Activated gamma-delta T cell treated with anti-CD3 and anti-CD28 coated beads, Interleukin-2, amount 50 U/mL, for 16 hours (primary cell): ENCODE measurements at places on chromosomes 12 and 14.

DNA sequence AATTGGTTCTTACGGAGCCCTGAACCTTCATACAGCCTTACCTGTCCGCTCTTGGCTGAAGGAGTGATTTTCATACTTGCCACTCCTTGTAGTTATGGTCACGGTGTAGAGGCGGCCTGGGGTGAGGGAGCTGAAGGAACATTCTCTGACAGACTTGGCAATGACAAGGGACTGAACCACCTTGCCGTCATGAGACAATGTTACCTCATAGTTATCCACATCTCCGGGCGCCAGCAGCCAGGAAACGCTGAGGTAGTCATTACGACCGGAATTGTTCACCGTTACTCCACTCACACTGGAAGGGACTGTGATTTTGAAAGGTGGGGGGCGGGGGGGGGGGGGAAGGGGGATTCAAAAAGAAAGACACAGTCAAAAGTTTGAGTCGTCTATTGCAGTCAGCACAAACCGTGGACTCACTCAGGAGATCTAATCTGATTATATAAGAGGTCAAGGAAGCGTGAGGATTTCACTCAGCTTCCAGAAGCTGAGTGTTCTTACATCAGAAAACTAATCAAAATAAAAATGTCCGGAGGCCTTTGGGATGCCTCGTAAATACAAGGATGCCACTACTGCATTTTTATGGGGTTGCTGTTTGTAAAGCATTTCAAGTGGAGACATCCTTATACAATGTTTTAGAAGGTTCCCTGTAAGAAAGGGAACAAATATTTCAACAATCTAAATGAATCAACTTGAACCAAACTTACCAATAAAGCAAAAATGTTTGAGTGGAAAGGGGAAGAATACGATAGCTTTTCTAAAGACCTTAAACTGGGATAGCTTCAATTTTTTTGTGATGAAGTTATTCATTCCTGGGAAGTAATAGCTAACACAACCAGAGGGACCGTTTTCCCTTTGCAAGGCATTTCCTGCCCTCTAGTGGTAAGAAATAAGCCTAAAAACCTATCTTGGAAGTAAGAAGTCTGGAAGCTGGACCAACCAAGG, 60.6 kb downstream of the PTPRB start:
- DNase-seq: no peak

DNA sequence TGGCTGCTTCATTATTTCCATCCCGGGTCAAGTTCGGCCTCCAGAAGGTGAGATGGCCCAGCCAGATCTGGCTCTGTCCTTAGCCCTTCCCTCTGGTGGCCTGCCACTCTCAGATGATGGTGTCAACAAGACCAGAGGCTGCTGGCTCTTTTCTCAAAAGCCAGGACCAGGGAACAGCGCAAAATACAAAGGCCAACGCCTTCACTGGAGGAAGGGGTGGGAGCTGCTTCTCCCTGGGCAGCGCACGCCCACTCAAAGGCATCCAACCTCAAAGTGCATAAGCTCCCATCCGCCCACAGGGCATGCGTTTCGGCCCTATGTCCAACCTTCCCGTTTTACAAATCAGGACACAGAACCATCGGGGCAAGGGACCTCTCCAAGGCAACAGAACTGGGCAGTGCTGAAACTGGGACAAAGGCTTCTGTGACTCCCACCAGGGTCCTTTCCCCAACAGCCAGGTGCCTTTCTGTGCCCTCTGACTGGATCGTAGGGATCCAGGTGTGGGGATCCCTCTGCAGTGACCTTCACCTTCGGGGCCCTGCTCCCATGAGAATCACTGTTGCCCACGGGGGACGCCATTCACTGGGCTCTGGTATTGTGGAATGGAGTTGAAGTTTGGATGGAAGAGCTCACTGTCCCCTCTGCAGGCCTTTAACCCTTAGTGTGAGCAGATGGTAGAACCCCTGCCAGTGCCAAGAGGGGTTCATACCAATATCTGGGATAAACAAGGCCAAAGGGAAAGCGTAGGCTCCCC, 76.8 kb downstream of the NINJ2 start:
- no peak for DNase-seq

- no peak for DNase-seq
These were observed 2.8 kb upstream of the ARID2 start for GRCh38 chr12:45726603-45727300.

- no peak for DNase-seq
These were observed 510.4 kb downstream of the SLC16A7 start for GRCh38 chr12:60106214-60106613.

GRCh38 chr12:20508359-20508758, 140.0 kb downstream of the PDE3A start:
- DNase-seq: no peak

GRCh38 chr14:102554821-102555819, 37.3 kb upstream of the RCOR1 start:
- peak; percentile 36 for DNase-seq

DNA sequence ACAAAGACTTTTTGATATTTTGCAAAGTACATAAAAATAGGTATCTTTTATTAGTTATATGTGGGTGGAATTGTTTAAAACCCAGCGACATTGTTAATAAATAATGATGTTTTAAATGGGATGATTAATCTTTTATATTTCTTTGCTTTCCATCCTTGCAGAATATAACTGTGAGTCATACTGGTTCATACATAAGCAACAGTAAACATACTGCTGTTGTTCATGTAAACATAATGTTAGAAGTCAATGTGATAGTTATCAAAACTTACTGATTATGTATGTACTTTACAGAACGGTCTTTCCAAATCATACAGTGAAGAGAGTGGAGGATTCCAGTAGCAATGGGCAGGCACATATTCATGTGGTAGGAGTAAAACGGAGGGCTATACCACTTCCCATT, 119.8 kb downstream of the ARID2 start:
- no peak for DNase-seq

DNA sequence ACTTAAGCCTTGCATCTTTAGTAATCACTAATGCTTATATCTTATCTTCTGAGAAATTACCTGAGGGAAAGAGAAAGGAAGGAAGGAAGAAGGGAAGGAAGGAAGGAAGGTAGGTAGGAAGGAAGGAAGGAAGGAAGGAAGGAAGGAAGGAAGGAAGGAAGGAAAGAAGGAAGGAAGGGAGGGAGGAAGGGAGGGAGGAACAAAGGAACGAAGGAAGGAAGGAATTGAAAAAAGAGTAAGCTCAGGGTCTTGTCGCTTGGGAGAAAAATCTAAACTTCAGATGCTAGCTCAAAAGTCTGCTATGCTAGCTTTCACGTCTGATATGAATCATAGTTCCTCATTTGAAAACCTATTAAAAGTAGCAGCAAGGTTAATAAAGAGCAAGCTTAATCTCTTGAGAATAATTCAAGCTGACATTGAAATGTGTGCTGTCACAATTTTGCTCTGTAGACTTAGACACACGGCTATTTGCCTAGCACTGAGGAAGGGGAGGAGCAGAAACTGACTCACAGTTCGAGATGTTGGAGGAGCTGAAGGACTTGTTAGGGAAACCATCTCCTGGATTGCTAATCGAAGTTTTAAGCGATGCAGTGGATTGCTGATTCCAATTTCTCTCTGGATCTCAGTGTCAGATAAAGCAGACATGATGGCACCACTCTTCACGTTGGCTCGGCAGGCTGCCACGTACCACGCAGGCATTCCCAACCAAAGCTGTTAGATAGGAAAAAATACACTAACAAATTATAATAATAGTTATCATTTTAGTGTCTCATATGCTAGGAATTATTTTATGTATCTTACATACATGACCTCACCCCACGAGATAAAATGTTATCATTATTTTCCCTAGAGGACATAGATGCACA, 216.7 kb downstream of the ACSS3 start:
- DNase-seq: no peak

GRCh38 chr12:100987552-100988521, 193.3 kb downstream of the ANO4 start:
- DNase-seq: no peak

GRCh38 chr14:73465823-73466532, 7.6 kb upstream of the NUMB start:
- DNase-seq: no peak

DNA sequence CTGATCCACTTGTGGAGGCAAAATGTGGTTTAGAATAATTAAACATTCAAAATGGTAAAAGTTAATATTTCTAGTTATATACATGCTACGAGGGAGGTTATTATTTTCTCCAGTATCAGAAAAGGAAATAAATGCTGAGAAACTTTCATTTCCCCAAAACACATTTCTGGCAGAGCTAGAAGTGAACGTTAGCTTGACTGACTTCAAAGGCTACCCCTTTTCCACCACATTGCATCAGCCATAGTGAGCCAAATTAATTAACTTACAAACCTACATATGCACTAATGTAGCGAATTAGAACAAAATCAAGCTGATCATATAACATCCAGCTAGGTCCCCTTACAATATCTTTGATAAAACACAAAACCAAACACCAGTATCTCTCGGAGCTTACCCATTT, 49.3 kb upstream of the RERGL start:
- no peak for DNase-seq

DNA sequence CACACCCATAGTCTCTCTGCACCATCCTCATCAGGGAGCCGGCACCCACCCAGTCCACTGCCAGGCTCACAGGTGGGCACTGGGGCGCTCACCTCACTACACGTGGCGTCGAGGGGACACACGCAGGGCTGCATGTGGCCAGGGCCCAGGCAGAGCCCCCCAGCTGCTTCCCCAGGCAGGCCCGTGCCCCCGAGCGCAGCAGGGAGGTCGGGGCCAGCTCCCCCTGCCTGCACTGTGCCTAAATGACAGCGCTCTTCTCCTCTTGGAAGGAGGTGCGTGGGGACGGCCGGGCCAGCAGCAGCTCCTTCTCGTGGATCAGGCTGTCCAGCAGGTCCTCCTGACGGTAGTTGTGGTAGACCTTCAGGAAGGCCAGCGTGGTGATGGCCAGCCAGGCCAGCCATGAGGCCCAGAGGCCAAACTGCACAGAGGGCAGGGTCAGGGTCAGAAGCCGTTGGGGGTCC, 11.3 kb downstream of the TMEM179 start:
- no peak for DNase-seq

GRCh38 chr12:93638095-93638494, 39.1 kb upstream of the CRADD start:
- DNase-seq: no peak

DNA sequence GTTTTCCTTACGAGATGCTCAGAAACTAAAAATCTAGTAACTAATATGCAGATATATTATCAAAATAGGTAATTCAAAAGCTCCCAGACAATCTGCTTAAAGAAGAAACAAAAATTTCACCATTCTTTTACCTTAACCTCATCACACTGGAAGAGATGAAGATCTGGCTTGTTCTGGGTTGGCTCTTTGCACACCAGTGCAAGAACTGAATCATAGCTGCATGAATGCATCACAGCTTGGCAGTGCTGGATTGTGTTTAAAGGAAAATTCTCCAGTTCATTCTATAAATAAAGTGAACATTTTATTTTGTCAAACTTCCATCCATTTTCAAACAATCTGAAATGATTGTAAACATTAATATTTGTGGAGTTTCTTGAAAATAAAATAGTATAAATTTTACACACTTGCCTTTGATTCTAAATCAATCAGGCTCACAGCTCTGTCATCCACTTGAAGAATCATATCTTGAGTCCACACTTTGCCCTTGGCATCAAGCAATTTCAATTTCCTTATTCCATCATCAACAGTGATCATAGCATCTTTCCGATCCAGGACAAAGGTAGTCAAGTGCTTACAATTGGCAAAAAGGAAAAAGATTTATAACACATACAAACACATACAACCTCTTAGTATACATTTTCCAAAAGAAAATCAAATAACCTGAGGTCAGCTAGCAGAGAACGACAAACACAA, 119.8 kb downstream of the EPS8 start:
- DNase-seq: no peak

- no peak for DNase-seq
These were observed 789.5 kb downstream of the DIO2 start for GRCh38 chr14:79421811-79422210.

- no peak for DNase-seq
These were observed 205.1 kb upstream of the ABCD2 start for GRCh38 chr12:39824505-39825212.

GRCh38 chr14:75422169-75422568, 5.7 kb upstream of the JDP2 start:
- DNase-seq: no peak

- no peak for DNase-seq
These were observed 286 bp downstream of the PPP4R3A start for GRCh38 chr14:91509878-91510170.
